ENCODE measurements at places on chromosomes 2 and 18.

GRCh38 chr18:394262-394986 lies 106.1 kb downstream of the COLEC12 start:
- no peak for DNase-seq

DNA sequence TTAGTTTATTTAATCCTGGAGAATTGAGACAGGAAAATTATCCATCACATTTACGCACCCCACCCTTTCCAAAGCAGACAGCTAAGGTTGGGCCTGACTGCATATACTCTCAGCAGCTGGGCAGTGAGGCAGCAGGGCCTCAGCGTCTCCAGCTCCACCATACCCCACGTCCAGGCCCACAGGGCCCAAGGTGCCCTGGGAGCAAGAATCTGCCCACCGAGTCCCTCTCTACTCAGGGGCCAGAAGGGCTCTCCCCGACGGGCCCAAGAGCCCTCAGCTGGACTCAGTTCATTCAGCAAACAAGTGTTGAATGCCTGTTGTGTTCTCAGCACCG lies 126.3 kb downstream of the SEPTIN10 start:
- no peak for DNase-seq

GRCh38 chr2:102271844-102272243 lies 39.5 kb upstream of the IL1RL1 start:
- DNase-seq = no peak

DNA sequence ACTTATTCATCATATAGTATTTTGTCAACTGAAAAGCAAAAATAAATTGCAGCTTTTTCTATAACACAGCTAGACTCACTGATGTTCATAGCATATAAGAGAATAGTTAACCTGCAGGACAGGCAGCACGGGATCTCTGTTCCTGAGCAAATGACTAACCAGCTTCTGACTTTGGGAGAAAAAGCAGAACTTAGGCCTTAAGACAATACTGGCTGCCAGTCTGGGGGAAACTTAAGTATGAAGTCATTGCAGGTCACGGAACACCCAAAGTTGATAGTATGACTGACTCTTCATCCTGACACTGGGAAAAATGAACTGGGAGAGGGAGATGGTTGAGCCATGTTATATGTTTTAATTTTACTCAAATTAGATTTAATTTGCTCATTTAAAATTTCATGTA lies 113.0 kb downstream of the DPP4 start:
- no peak for DNase-seq

DNA sequence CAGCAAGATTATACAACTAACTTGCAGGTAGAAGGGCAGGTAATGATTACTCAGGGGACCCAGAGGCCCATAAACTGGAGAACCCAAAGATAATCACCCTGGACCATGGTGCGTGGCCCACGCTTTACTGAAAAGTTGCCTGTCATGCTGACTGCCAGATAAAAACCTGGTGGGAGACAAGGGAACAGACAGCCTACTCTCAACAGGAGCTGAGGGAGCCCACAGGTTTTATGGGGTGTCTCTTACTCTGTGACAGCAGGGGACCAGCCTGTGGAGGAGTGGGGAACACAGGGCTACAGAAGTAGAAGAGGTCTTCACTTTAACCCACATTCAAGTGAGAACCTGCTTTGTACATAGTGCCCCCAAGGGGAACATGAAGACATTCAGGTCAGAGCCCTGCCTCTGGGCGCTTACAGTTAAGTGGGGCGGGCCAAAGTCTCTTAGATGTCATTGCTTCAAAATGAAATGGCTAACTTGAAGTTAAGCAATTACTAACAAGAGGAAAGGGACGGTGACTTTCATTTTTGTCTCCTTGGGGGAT lies 60.4 kb downstream of the DHRS9 start:
- no peak for DNase-seq

DNA sequence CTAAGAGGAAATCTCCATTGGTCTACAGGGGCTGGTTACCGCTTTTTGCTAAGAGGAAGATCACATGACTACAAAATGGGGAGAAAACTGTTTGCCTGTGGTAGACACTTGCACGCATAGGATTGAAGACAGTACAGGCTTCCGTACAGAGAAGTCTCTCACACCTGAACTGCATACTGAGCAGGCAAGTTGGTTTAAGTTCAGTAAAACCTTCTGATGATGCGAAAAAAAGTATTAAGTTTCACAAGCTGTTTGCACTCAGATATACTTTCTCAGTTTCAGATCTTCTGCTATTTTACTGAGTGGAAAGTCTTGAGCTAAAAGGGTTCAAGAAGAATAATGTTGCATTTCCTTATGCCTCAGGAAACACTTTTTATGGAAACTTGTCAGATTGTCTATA lies 292.2 kb upstream of the MC4R start:
- no peak for DNase-seq

GRCh38 chr2:10132043-10132575 lies 9.6 kb downstream of the RRM2 start:
- DNase-seq = no peak

DNA sequence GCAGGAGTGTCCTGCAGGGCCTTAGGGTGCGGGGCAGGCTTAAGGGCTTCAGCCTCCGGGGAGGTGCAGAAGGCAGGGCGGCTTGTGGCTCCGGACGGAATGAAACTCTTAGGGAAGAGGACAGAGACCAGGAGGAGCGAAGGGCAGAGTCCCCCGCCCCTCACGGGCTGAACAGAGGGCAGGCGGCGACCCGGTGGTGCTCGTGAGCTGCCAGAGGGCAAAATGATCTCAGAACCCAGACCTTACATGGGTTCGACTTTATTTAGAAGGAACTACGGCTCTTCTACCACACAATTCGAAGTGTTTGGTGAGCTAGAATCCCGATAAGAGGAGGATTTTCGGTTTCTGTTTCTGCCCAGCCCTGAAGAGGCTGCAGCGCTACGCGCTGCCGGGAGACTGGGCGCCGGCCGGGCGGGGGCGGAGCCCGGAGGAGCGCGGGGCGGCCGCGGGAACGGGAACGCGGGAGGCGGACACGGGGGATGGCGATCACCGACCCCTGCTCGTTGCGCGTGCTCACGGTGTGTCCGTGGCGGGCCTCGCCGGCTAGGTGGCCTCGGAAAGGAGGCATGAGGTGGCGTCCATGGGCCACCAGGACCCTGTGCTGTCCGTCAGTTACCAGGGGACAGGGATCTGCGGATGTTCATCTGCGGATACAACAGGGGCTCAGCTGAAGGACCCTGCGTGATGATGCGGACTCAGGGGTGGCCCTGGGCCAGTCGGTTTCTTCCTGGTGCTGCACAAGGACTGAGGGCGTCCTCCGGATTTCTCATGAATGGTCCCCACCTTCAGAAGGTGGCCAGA lies 4.2 kb upstream of the SP100 start:
- peak; percentile 19 for DNase-seq

GRCh38 chr2:155033652-155034051 lies 335.2 kb downstream of the KCNJ3 start:
- DNase-seq = no peak

- no peak for DNase-seq
These were observed 20.3 kb upstream of the REG3G start for GRCh38 chr2:79005216-79005615.

DNA sequence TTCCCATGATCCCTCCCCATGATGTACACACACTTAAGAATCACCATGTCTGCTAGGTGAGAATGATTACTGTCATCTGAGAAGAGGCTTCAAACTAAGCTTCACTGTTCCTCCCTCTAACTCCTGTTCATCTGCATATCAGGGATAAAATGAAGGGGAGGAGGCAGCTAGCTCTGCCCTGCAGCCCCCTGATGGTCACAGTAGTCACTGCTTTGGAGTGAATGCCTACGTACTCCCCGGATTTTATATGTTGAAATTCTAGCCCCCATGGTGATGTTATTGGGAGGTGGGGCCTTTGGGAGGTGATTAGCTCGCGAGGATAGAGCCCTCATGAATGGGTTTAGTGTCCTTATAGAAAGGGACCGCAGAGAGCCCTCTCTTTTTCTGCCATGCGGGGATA lies 156.4 kb downstream of the NCKAP5 start:
- DNase-seq = no peak

GRCh38 chr18:42471885-42472284 lies 516.9 kb downstream of the PIK3C3 start:
- DNase-seq = no peak

GRCh38 chr18:73981796-73982195 lies 165.8 kb downstream of the FBXO15 start:
- DNase-seq = no peak

DNA sequence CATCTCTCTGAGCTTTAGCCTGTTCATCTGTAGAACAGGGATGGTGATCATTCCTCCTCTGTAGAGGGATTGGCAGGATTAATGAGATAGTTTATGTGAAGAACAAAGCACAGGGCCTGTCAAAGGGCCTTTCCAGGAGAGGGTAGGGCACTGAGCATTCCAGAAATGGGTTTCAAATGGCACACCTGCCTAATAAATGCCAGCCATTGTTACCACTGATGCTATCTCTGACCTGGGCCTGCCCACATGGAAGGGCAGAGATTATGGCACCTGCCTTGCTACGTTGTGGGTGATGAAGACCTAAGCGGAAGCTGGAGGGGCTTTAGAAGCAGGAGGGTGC lies 31.0 kb upstream of the GMPPA start:
- DNase-seq = no peak

DNA sequence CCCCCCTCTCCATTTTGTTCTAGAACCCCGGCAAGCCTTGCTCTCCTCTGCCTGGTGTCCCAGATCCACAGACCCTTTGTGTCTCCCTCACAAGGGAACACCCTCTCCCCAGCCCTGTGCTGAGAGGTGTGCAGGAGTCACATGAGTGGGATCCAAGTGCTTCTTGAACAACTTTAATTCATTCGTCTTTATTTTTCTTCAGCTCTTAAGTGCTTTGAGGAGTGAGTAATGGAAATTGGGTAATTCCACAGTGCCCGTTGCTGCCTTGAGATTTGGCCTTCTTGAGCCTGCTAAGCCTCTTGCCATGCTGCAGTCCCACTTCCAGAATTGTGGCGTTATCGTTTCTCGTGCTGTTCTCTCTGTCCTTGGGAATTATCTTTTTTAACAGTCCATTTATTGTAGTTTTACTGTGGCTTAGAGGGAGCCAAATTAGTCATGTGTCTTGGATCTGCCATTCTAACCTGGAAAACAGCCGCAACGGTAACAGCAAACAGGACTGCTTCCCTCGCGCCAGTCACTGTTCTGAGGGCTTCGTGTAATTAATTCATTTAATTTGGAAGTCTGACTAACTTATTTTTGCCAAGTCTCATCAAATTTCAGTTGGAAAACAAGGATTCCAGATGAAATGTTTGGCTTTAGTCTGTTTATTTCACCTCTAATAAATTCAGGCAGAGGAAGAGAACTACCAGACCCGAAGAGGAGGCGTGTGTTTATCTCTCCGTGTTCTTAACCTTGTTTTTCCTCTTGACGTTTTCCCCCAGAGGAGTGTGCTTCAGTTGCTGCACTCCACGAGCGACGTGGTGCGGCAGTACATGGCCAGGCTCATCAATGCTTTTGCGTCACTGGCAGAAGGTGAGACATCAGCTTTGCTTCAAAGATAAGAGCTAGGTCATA lies 72.0 kb downstream of the ARMC9 start:
- DNase-seq = no peak

- DNase-seq = no peak
These were observed 148.1 kb downstream of the EML6 start for GRCh38 chr2:54871457-54872107.
